Testis (tissue), 5 donors: ENCODE measurements at places on chromosomes 4 and X. TPM values are rescaled to one million over a fixed set of nuclear protein-coding genes. Genes with fewer than 3 reads are reported as not detected.

Gene GAR1
- 17.8 TPM for total RNA-seq

Gene PCDH7
- 2.8 TPM for total RNA-seq

Gene DMRTC1
- total RNA-seq: 1.9 TPM

Gene RBMXL3
- total RNA-seq: 4.6 TPM

Gene PIR
- total RNA-seq: 9.7 TPM

Gene TMPRSS11A
- total RNA-seq: 0.06 TPM

Gene SSX1
- total RNA-seq: 6.0 TPM

Gene MAGEB17
- 2.0 TPM for total RNA-seq

Gene XPNPEP2
- 0.25 TPM for total RNA-seq
